ENCODE measurements at places on chromosomes 11 and 22.

DNA sequence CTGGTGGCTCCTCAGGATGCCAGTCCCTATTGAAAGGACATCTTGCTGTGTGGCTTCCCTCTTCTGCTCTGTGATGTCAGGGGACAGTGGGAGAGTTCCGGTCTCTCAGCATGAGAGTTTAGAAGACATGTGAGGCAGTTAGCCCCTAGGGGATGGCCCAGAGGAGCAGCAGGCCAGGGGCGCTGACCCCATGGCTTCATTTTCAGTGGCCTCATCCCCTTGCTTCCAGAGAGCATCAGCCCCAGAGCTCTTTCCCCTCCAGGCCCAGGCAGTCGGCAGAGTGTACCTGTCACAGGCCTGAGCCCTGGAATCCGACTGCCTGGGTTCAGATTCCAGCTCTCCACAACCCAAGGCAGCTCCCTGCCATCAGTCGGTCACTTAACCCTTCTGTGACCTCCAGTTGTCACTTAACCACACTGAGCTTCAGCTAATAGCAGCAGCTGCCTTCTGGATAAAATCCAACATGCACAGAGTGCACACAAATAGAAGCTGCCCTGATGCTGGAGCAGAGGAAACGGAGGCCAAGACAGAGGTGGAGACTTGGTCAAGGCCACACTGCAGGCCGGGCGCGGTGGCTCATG lies 14.1 kb upstream of the LRRC10B start:
- no peak for DNase-seq

DNA sequence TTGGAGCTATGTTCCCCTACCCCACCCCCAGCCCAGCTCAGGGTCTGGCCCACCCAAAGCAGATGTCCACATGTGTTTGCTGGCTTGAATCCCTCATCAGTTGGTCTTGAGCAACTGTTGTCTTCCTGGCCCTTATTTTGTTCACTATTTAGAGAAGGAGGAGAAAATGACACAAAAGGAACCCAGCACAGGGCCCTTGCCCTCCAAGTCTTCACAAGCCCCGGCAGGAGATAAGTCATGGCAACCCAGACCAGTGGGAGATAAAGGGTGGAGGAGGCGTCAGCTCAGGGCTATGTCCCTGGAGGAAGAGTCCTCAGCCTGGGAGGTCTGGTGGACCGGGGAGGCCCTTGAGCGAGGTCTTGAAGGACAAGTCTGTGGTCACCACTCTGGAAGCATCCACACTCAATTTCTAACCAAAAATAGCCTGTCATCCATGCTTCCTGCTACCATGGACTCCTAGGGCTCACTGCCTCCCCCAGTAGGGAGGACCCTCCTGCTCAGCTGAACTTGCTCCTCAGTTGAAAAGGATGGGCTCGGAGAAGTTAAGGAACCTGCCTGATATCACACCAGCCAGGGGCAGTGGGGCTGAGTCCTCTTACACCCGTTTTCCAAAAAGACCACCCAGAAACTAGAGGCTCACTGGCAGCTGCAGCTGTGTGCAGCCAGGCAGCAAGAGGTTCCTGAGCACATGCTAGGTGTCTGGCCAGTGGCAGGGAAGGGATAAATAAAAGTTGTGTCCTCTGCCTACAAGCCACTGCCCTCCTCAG lies 1.8 kb upstream of the RAB3IL1 start:
- DNase-seq: peak; percentile 29

- peak; percentile 78 for DNase-seq
Measured at GRCh38 chr11:1834062-1834610, 654 bp upstream of the SYT8 start.

GRCh38 chr11:123302751-123303195 lies 107.7 kb upstream of the CLMP start:
- peak; percentile 37 for DNase-seq

GRCh38 chr11:71499125-71499524 lies 27.9 kb upstream of the KRTAP5-7 start:
- no peak for DNase-seq

- DNase-seq: peak; percentile 46
Measured at GRCh38 chr11:33773404-33773986, 825 bp downstream of the FBXO3 start.

DNA sequence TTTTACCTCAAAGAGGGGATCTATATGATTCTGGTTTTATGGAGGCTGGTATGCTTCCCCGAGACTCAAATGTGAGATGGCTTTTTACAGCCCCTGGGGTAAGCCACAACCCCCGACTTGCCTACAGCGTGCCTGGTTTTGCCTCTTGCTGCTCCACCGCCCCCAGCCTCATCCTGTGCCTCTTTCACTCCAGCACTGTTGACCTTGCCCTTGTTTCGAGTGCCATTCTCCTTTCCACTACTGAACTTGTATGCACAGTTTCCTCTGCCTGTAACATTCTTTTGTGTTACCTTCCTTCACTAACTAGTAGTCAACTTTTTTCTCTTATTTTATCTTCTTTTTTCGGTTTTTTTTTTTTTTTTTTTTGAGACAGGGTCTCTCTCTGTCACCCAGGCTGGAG lies 219.0 kb upstream of the ZBED5 start:
- DNase-seq: no peak

DNA sequence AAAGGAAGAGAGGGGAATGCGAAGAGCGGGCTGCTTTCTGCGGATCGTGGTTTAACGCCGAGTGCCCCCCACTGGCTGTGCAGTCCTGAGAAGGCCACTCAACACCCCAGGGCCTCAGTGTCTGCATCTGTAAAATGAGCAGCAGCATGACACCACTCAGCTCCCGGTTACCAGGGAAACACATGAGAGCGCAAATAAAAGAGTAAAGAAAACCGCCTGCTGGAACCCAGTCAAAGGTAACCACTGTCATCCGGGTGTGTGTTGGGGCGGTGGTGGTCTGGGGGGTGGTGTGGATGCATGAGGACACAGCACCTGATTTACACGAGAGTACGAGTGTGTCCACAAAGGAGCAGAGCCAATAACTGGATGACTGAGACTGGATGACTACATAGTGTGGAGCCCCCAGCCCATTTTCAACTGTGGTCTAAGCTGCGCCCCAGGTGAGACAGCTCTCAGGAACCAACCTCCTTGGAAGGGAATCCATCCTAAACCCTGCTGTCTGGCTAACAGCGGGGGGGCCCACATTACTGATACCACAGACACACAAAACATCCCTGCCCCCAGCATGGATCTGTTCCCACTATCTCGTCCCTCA lies 5.7 kb downstream of the CELSR1 start:
- DNase-seq: no peak

All from 8988T (cell line).